ENCODE measurements at places on chromosomes 1 and 21.

- DNase-seq = no peak
Observed at GRCh38 chr1:53112271-53112774, 30.1 kb downstream of the SLC1A7 start.

GRCh38 chr1:231242516-231243198 is 1.6 kb downstream of the GNPAT start:
- peak; percentile 46 for DNase-seq

DNA sequence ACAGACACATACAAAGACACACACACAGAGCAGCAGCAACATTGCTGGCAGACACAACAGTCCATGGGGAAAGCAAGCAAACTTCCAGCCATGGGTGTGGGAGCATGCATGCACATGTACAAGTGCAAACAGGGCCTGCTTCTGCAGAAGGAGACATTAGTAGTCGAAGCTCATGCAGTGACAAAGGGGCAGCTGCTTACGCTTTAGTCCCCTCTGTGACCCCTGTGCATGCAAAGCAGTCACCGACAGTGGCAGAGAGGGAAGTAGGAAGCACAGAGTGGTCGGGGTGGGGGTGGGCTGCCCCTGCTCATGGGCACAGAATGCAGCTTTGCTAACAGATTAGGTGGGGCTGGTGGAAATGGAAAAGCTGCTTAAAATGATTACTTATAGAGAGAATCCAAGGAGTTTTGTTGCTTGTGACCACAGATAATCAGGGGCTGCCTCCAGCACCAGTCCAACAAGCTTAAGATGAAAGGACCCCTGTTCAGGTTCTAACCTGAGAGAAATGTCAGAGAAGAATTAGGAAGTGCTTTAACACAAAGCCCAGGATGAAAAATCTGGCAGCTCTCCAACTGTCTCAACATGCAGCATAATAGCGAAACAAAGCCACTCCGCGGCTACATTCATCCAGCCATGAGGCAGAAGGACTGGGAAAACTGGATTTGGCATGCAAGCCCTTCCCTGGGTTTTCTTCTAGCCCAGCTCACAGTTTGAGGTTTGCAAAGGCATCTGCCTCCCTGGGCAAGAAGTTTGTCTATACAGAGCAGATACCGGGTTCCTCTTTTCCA is 378.9 kb downstream of the KCNH1 start:
- DNase-seq = no peak

DNA sequence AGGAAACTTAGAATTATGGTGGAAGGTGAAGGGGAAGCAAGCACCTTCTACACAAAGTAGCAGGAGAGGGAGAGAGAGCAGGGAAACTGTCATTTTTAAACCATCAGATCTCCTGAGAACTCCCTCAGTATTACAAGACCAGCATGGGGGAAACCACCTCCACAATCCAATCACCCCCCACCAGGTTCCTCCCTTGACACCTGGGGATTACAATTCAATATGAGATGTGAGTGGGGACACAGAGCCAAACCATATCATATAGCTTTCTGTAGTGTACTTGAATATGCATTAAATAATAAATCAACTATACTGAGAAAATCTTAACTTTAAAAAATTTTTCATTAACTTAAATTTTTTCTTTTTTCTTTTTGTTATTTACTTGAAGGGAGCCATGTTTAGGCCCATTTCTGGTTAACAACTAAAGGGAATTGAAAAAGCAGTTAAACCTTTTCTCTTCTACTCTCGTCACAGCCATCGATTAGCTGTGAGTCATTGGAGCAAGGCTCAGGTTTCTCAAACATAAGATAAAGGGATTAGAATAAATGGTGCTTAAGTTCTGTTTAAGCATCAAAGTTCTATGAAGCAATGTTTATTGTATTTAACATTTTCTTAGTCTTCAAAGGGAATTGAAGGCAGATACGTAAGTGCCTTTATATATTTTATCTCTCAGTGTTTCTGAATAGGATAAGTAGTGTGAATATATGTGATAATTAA is 72.2 kb upstream of the DPT start:
- no peak for DNase-seq

GRCh38 chr1:12756273-12756672 is 10.3 kb downstream of the CFAP107 start:
- no peak for DNase-seq

DNA sequence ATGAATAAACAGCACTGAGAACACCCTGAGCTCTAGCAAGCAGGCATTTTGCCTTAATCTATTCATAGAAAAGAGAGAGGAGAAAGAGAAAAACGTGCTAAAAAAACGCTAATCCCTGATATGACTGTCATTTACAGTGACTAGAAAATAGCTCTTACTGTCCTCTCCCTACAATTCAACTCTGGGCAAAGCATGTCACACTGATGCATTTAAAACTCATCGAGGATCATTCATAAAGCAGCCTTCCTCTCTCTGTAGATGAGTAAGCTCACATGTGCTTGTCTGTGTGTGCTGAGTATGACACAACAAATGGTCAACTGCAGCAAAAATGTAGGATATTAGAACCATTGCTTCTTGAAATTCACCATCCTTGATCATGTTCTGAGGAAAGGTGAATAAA is 109.0 kb downstream of the SGIP1 start:
- DNase-seq = no peak

- DNase-seq = no peak
Observed at GRCh38 chr1:29532751-29533150, 296.4 kb downstream of the PTPRU start.

- no peak for DNase-seq
Observed at GRCh38 chr1:153345187-153346076, 3.2 kb downstream of the PGLYRP4 start.

GRCh38 chr21:38531039-38531541 is 32.8 kb upstream of the ERG start:
- DNase-seq = no peak

DNA sequence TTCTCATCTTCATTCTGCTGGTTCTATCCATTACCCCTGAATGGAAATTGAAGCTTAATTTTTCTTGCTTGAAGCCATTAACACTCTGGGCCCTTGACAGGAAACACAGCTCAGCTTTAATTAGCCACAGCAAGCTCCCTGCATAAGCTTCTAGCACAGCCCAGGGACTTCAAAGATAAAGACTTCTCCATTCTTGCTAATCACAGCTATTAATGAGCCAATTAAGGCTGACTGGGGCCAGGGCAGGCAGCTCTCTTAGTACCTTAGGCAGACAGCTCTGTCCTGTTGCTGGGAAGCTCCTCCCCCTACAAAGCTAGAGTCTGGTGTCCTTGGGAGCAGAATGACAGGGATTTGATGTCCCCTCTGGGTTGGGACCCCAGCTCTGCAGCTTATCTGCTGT is 27.9 kb upstream of the TRABD2B start:
- DNase-seq = no peak

GRCh38 chr1:161158316-161159010 is 837 bp upstream of the USP21 start:
- peak; percentile 59 for DNase-seq

DNA sequence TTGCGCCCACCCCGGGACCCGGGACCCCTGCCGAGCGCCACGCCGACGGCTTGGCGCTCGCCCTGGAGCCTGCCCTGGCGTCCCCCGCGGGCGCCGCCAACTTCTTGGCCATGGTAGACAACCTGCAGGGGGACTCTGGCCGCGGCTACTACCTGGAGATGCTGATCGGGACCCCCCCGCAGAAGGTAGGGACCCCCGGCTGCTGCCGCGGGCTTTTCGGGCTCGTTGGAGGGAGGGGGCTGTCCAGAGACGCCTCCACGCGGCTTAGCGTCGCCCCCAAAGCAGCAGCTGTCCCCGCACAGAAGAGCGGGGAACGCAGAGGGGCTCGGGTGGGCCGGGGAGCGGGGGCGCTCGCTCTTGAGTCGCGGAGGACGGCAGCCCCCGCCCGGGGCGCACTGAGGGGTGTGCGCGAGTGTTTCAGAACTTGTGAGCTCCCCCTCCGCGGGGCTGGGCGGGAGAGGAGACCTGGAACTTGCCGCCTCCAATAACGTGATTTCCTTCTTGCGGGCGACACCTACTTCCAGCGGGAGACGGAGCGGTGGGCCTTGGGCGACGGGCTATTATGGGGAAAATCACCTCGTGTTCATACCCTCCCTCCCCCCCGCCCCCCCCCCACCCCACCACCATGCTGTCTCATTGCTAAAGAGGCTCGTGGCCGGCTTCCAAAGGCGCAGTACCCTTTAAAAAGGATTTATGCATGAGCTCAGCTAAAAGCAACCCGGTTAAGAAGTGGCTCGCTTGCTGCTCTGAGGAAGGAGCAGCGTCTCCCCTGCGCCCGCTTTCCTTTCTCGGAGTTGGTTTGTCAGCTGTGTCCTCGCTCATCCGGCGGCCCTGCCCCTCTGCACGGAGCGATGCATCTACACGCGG is 664 bp downstream of the BACE2 start:
- DNase-seq = no peak

DNA sequence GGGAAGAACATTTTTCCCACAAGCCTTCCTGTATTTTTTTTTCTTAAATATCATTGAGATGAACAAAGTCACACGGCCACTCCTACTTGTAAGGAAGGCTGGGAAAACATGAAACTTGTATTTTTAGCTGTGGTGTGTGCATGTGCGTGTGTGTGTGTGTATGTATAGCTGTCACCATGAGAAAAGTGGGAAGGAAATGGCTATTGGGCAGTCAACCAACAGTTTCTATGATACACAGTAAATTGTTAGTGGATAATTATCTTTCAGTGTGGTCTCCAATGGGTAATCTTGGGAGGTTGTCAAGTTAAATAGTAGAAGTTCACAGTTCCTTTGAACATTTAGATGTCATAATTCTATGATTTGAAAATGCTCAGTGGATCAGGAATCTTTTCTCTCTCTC is 132.7 kb upstream of the USP24 start:
- DNase-seq = no peak

DNA sequence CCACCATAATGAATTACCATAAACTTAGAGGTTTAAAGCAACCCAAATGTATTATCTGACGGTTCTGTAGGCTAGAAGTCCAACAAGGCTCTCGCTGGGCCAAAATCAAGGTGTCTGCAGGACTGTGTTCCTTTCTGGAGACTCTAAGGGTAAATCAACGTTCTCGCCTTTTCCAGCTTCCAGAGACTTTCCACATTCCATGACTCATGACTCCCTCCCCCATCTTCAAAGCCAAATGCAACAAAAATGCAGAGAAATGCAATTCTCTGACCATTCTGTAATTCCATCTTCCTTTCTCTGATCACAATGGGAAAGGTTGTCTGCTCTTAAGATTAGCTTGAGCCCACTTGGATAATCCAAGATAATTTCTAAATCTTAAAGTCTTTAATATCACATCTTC is 287.1 kb downstream of the LTN1 start:
- DNase-seq = no peak

DNA sequence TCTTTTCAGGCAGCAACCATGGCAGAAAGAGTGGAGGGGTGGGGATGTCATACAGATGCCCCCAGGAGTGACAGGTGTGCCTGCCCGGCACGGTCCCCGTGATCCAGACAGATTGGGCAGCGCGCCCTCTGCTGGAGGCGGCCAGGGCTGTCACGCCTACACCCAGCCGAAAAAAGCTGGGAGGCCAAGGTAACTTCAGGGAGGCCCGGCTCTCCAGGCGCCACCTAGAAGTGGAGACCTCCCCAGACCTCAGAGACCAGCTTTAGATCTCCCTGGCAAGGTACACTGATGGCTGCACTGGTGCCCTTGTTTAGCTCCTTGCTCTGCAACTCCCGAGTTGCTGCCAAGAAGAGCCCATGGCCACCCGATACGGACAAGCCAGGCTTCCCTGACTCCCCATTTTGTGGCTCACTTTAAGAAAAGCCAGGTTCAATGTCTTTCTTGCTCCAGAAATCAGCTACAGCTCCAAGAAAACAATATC is 6.6 kb downstream of the GOLT1A start:
- DNase-seq = peak; percentile 26

GRCh38 chr1:201838381-201838780 is 9.4 kb downstream of the IPO9 start:
- no peak for DNase-seq

Measured in erythroblast (primary cell).